NCI-H1092 treated with DMSO at 0.1 percent for 48 hours (cell line): ENCODE measurements at places on chromosomes 2 and 18.
A peak's percentile ranks its signal among the peaks of the same experiment; 100 is the strongest.

- DNase-seq = peak; percentile 83
These were observed 12.3 kb upstream of the MEP1B start for GRCh38 chr18:32177530-32177929.

DNA sequence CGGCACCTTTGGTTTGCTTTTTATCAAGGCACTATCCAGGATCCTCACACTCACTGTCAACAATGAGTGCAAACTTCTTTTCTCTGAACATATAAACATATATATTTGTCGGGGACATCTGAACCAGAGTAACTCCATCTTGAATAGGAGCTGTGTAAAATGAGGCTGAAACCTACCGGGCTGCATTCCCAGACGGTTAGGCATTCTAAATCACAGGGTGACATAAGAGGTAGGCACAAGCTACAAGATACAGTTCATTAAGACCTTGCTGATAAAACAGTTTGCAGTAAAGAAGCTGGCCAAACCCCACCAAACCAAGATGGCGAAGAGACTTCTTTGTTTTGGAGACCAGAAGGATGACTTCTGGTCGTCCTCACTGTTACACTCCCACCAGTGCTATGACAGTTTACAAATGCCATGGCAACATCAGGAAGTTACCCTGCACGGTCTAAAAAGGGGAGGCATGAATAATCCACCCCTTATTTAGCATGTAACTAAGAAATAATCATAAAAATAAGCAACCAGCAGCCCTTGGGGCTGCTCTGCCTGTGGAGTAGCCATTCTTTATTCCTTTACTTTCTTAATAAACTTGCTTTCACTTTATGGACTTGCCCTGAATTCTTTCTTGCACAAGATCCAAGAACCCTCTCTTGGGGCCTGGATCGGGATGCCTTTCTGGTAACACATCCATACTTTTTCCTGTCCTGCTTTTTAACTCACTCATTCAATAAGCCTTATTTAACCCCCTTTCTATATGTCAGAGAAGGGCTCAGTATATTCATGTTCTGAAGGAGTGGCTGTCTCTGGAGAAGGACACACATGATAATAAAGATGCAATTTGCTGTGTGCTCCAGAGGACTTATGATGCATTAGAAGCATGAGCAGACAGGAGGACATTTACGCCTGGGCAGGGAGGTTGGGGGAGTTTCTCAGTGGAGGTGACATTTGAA is 65.4 kb downstream of the TACR1 start:
- no peak for DNase-seq

DNA sequence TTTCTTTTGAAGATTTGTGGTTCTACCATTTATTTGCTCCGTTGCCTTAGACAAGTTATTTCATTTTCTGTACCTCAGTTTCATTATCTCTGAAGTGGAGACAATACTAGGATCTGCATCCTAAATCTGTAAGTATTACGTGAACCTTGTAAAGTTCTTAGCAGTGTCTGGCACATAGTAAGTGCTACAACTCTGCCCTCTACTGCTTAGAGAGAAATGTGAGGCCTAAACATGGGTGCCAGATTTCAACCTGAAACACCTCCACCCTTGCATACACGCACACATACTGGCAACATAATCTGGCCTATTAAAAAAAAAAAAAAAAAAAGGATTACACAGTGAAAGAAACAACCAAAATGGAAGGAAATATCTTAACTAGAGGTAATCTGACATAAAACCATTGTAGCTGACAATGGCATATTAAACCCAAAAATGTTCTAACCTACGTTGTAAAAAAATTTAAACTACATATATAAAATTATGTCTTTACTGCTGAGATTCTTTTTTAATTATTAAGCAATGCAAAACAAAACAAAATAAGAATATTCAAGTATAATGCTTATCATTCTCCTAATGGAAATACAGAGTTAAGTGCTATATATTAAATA is 132.6 kb downstream of the MAP2 start:
- peak; percentile 29 for DNase-seq

DNA sequence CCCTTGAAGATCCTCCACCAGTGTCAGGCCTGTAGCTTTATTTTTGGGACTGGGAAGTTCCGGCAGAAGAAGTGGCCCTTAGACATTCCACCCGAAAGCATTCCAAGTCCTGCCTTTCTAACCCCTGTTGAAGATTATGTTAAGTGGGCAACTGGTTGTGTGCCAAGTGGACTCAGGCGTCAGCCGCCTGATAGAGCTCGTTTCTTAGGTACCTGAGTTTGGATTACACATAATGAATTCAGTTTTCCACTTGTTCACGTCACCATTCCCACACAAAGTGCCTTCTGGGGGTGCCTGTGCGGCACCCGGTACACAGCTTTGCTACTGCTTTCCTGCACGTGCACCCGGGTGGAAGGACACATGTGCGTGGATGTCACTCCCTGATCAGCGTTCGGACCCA is 156.5 kb downstream of the PTGR3 start:
- peak; percentile 53 for DNase-seq

DNA sequence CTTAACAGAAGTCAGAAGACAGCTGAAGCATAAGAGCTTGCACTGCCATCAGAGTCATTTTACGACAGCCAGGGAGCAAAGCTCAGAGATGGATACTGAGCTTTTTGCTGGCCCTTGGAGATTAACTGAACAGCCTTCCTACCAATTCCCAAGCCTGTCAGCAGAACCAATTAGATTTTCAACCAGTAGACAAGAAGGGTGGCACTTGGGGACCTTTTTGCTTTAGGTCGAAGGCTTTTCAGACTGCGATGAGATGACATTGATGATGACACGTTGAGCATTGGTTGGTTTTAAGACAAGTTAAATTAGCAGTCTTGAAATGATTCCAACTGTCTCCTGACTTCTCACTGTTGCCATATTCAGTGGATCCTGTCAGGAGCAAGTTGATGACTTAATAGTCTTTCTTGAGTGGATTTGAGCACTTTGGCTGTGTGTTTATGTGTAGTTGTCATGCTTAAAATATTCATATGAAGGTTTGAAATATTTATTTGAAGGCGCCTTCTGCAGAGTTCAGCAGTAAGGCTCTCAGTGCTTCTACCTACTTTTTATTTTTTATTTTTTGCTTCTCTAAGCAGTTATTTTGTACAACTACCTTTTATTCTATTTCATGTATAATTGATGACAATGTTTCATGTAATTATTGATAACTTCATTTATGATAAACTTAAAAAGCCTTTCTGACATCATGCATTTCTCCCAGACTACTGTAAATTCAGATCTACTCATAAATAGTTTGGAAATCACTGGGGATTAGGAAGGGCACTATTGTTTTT is 256.7 kb downstream of the CAMKMT start:
- no peak for DNase-seq

- no peak for DNase-seq
These were observed 653.8 kb upstream of the ID2 start for GRCh38 chr2:8028036-8028435.

DNA sequence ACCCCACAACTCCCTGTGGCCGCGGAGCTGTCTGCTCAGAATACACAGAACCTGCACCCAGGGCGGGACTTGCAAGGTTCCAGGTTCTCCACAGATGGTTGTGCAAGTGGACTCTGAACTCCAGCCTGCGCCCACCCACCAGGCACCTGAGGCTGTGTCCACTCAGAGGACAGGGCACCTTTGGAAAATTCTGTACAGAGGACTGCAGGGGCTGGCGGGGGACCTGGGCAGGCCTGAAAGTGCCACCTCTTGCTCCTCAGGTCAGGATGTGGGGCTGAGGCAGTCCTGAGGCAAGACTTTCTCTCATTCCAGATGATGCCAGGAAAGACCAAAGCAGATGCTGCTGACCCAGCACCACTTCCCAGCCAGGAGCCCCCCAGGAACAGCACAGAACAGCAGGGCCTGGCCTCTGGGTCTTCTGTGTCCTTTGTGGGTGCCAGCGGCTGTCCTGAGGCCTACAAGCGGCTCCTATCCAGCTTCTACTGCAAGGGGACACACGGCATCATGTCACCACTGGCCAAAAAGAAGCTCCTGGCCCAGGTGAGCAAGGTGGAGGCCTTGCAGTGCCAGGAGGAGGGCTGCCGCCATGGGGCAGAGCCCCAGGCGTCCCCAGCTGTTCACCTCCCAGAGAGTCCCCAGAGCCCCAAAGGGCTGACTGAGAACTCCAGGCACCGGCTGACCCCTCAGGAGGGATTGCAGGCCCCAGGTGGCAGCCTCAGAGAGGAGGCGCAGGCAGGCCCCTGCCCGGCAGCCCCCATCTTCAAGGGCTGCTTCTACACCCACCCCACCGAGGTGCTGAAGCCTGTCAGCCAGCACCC is 14.4 kb downstream of the ARID5A start:
- DNase-seq = no peak
